ENCODE measurements at places on chromosomes 7 and 10. TPM values are rescaled to one million over a fixed set of nuclear protein-coding genes. Genes with fewer than 3 reads are reported as not detected.

Gene CHST15
- 21.8 TPM for total RNA-seq

- no peak for DNase-seq
Measured at GRCh38 chr10:34821587-34822585, 6.8 kb upstream of the PARD3 start.

DNA sequence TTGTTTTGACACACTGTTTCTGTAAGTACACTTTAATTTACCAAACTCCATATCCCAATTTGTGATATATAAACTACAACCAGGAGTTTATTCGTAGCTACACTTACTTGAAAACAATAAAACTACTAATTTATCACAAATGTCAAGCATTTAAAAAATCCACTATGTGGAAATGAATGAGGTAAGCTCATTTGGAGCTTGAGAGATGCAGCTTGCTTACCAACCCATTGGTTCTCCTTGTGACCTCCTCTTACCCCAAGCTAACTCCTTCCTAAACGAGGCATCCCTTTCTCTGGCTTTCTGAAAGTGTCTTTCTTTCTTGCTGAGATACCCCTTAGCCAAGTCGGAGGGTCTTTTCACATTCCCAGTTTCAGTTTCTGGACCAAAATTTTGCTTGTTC lies 2.5 kb downstream of the OR6V1 start:
- DNase-seq, result no peak

Gene VENTX
- total RNA-seq, result not detected

GRCh38 chr10:120426306-120426705 lies 30.7 kb upstream of the PLPP4 start:
- DNase-seq, result no peak

Gene GRM3
- total RNA-seq, result not detected

Gene TAS2R4
- total RNA-seq, result 0.58 TPM

Gene GBX1
- not detected for total RNA-seq

GRCh38 chr7:48786951-48787350 lies 137.4 kb upstream of the CDC14C start:
- DNase-seq, result no peak

DNA sequence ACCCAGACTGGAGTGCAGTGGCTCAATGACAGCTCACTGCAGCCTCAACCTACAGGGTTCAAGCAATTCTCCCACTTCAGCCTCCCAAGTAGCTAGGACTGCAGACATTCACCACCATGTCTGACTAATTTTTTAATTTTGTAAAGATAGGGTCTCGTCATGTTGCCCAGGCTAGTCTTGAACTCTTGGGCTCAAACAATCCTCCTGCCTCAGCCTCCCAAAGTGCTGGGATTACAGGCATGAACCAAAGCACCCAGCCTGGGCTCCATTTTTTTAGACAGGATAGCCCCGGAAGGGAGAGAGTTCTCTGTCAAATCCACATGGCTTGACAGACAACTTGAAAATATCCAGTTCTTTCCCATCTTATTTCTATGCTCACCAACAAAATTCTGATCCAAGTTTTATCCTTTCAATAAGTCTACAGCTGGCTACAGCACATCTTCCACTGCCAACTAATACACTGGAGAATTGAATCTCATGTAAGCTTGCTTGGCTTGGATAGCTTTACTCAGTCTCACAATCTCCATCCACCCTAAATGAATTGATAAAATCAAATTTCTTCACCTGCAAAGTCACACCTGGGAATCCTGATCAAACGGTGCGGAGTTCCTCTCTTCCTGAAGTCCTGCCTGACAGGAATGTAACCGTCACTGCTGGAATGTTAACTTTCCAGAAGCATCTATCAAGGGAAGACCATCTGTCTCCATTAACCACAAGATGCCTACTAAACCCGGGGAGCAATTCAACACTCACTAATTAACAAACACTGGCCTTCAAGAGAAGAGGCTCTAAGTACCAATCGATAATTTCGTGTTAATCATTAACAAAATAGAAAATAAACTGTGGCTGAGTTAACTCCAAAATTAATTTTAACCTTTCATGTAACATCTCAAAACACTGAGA lies 239.7 kb upstream of the MKLN1 start:
- no peak for DNase-seq

DNA sequence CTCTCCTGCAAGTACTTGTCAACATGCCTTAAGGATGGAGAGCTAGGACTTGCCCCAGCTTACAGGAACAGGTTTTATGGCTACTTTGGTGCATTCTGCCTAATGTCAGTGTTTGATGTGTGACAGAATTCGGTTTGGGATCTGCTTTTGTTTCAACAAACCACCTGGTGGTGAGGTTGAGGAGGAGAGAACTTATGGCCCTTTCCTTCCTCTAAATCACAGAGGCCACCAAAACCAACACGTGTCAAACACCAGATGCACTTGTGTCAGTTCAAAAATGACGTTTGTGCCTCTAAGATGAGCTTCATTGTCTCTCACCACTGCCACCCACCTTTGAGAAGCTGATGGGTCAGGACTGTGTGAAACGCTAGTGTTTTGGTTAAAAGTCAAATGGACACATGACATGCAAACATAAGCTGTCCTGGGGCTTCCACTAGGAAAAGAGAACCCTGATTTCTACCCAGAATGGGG lies 83.9 kb downstream of the OSBPL3 start:
- no peak for DNase-seq

Gene MBL2
- total RNA-seq, result 2.7 TPM

Gene HIF1AN
- 8.5 TPM for total RNA-seq

GRCh38 chr10:122931088-122931906 lies 20.9 kb downstream of the FAM24A start:
- no peak for DNase-seq

Gene CTNNA3
- total RNA-seq, result 46.1 TPM

Gene MACC1
- 41.7 TPM for total RNA-seq
